ENCODE measurements at places on chromosomes 5 and 9.

DNA sequence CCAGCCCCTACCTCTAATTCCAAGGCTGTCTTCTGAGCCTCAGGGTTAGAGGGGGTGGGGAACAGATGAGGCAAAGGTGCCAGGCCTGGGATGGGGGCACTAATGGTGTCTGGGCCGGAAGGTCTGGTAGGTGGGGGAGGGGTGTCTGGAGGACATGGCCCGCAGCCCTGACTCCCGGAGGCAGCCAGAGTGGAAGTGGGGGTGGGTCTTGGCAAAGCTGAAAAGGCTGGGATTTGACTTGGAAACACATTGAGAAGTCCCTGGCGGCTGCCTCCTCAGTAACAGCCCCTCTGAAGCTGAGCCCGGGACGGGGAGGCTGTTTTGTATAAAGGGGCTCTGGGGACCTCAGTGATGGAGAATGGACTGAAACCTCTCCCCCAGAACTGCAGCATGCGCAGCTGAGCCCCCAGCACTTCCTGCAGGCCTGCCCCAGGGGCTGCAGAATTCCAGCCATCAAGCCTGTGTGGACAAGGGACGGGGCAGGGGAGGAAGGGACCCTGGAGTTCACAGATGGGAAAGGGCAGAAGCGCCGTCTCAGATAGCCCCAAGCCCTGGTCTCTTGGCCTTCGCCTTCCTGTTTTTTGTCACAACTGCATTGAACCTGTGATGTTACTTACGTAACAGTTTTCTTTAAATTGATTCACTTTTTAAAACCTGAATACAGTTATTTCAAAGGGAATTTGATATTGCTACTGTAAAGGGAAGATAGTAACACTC, 49.3 kb upstream of the SYNPO start:
- DNase-seq = peak; percentile 77

- DNase-seq = no peak
These were observed 35.0 kb downstream of the PRELID2 start for GRCh38 chr5:145800181-145800580.

- no peak for DNase-seq
These were observed 201.3 kb upstream of the PUM3 start for GRCh38 chr9:3045153-3045552.

DNA sequence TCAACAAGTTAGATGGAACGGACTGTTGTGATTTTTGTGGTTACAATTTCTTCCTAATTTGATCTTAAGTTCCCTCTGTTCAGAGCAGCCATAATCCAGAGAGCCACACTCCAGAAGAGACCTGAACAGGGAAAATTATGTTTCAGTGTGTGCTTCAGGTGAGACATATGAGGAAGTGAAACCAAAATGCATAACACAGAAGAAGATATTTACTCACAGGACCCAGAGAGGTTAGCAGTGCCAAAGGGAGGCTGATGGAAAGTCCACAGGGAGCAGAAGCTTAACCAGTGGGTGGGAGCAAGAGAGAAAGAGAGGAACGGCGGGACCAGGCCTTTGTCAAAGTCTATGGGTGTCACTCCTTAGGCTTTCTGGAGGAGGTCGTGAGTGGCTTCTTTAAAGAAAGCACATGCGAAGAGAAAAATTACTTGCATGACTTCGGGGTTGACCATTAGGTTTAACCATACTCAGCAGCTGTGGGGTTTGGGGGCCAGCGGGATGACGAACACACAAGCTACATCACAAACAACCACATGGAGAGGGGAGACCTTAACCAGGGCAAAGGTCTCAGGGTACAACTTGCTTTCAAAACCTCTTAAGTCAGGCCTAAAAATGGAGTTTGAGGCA, 141.4 kb downstream of the MED10 start:
- no peak for DNase-seq

GRCh38 chr9:129694243-129694646, 28.8 kb downstream of the PRRX2 start:
- no peak for DNase-seq

GRCh38 chr5:58499231-58499630, 8.0 kb downstream of the GAPT start:
- DNase-seq = no peak

DNA sequence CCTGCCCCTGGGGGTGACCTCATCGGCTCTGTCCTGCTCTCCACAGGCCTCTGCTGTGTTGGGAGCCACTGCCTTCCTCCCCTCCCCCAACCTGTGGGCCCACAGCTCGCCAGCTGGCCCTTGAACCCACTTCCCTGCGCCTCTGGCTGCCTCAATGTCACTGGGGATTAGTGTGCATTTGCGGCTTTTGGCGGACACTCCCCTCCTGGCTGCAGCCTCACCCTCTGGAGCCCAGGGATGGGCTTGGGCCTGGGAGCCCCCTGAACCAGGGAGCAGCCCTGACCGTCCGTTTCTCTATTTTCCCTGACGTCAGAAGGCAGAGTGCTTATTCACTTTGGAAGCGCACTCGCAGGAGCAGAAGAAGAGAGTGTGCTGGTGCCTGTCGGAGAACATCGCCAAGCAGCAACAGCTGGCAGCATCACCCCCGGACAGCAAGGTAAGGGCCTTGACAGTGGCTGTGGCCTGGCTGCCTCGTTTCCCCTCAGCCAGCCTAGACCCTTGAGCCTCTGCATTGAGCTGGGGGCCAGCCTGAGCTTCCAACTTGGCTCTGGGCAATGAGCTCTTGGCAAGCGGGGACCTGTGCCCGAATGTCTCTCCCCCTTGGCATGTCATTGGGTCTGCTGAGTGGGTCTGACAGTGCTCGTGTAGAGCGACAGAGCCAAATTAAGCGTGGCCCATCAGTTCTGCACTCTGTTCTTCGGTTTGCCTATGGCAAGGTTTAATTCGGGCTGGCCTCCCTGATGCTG, 73.1 kb downstream of the RGS3 start:
- DNase-seq = peak; percentile 86

DNA sequence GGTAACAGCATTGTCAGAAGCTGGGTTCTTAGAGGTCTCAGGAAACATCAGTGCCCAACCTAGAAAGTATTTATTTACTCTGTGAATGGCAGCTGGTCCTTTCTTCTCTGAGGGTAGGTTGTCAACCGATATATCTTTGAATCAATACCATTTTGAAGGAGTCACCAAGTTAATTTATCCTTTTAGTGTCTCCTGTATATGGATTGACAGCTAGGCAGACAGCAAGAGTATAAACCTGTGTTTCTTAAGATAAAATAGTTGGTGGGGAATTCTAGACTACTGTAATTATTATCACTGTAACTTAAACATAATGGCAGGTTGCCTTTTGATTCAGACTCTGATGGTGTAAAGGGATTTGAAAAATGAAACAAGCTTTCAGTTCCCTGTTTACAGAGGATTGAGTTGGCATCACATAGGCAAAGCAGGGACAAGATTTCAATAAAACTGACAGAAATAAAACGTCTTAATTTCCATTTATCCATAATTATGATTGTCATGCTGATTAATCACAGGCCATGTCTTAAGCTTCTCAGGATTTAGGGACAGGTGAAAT, 190.8 kb upstream of the HAPLN1 start:
- DNase-seq = no peak

- DNase-seq = no peak
These were observed 2001.9 kb upstream of the C9orf72 start for GRCh38 chr9:29575219-29575618.

DNA sequence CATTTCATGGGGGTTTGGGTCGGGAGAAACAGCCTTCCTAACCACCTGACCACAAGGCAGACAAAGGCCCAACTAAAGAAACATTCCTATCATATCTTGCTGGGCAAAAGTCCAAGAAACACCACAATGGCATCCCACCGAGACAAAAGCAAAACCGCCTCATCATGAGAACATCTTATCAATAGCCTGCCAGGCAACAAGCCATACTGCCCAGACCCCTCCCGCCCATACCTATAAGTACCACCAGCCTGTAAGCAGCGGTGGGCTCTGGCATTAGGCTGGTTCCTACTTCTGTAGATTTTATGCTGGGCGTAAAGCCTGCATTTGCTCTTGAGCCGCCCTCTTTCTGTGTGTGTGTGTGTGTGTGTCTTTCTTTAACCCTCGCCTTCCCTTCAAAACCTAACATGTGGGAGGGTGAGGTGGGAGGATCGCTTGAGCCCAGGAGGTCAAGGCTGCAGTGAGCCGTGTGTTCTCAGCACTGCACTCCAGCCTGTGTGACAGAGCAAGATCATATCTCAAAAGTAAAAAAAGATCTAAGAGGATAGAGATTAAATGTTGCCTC, 56.9 kb downstream of the PDE6A start:
- DNase-seq = no peak

DNA sequence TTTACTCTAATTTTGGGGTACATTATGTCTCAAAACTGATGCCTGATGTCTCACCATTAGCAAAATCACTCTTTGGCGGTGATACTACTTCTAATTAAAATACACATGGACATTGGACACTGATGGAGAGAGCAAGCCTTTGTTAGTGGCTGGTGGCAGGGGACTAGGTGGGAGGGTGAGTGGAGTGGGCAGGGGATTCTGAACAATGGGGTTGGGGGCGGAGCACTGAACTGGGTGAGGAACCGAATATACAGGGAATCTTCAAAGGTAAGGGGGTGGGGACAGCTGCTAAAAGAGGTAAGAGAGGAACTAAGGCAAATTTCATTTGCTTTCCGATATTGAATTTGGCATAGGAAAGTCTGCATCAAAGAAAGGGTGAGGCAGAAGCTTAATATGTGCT, 88.8 kb downstream of the CARTPT start:
- DNase-seq = no peak

DNA sequence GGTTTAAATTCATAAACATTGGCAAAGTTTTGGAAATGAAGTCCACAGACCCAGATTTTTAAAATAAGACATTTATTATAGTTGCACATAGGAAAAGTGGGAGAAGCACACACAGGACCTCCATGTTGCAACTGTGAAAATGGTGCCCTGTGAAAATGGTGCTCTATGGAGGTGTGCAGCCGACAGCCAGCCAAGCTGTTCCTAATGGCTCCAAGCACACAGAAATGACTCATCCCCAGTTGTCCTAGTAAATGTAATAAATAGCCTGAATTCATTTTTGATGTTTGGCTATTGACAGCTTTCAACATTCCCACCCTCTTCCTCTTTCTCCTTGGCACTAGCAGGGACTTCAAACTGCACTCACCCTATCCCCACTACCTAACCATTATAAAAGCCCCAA, 590.9 kb downstream of the CAAP1 start:
- DNase-seq = no peak

DNA sequence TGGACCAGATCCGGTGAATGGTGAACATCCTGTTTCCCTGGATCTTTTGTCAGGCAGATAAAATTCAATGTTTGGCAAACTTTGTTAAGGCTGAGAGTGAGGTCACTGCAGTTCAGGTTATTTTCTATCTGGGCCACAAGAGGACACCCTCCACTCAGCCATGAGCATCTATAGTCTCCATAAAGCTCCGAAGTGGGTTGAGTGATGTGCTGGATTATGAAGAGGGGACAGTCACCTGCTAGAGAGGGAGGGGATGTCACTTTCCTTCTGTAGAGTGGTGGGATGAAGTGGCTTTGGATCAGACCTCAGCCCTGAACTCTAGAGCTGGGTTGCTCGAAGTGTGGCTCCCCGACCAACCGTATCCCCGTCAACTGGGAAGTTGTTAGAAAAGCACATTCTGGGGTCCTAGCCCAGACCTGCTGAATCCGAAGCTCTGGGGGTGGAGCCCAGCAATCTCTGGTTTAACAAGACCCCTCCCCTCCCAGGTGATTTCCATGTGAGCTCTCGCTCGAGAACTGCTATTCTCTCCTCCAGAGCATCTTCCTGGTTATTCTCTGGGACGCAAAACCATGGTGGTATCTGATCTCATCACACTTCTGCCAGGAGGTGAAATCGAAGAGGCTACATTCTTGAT, 31.8 kb upstream of the FGF1 start:
- DNase-seq = no peak

DNA sequence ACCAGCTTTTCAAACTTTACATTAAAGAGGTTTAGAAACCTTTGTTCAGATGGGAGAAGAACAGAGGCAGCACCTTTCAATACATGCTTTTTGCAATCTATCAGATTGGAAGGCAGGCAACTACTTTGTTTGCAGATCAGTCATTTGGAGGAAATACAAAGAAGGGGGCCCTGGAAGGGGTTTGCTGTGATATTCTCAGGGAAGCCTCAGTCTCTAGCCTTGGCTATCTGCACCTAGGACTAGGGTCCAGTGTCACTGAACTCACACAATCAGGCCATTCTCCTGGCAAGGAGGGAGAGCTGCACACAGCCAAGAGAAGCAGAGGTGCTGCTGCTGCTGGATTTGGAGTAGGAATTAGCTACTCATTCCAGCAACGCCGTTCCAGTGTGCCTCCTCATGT, 79.5 kb downstream of the CRB2 start:
- no peak for DNase-seq

GRCh38 chr9:26786564-26786963, 106.0 kb downstream of the CAAP1 start:
- no peak for DNase-seq

DNA sequence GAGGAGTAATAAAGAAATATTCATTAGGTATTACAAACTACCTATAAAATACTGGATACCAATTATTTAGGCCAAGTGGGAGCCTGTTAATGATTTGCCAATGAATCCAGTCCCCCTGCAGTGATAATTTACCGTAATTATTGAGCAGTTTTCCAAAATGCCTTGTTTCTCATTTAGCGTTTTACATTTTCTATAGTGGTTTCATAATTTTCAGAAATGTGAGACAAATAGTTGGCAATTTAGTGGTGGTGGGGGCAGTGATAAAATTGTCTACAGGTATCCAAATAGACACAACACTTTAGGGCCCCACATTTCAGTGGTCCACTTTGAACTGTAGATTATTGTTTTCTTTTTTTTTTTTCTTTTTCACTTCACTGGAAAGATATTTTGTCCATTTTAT, 27.3 kb upstream of the ALDH1A1 start:
- DNase-seq = no peak

GRCh38 chr9:103702572-103702971, 391.5 kb upstream of the SMC2 start:
- no peak for DNase-seq

DNA sequence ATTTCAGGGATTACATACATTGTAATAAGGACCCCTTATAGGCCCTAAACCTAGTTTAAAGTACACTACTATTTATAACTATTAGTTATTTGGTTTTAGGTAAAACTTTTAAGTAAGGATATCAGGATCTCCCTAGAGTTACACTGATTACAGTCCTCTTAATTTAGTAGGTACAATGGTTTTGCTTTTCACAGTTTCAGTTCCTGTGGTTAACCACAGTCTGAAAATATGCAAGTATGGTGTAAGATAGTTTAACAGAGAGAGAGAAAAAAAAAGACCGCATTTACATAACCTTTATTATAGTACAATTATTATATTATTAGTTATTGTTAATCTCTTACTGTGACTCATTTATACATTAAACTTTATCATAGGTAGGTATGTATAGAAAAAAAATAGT, 725.3 kb upstream of the PTPRD start:
- DNase-seq = no peak

Measured in left cardiac atrium (tissue), 4 donors.